ENCODE measurements at places on chromosomes 4 and X.
A peak's percentile ranks its signal among the peaks of the same experiment; 100 is the strongest.

GRCh38 chrX:97398030-97398551 lies 514.4 kb downstream of the RPA4 start:
- DNase-seq: no peak

DNA sequence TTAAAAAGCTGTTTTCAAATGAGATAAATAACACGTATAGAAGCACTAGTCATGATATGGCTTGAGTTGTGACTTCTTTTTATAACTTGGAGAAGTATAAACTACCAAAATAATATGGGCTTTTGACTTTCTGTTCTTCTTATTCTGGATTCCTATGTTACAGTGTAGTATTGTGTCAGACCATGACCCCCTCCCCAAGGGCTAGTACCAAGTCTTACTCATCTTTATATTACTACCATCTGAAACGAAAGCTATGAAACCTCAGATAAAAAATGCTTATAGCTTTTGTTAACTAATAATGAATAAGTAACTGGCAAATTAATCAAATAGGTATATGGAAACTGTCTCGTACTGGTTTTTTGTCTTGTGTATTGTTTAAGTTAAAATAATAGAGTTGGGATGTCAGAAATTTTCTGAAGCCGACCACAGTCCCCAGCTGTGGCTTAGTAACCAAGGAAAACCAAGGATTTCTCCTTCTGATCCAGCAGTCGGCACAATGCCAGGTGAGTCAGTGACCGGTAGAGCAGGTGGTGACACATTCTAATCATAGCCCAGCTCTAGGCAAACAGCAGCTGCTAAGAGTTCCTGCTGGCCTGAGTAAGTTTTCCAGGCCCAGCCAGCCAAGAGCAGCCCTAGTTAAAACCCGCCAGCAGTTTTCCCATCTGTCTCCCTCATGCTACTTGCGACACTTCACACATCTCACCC lies 163.3 kb upstream of the PRDX4 start:
- no peak for DNase-seq

DNA sequence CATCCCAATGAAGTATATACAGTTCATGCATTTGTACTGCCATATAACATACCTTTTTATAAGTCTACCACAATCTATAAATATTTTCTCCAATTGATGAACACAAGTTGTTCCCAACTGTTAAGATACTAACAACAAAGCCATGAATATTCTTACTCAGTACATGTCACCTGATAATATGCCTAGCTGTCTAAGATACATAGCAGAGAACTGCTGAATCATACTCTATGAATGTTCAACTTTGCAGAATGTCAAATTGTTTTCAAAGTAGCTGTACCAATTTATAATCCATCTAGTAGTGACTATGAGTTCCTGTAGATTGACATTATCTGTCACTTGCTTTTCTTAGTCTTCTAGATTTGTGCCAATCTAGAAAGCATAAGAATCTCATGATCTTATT lies 84.9 kb downstream of the RAB28 start:
- no peak for DNase-seq

- no peak for DNase-seq
Measured at GRCh38 chrX:10709276-10709675, 88.9 kb upstream of the MID1 start.

DNA sequence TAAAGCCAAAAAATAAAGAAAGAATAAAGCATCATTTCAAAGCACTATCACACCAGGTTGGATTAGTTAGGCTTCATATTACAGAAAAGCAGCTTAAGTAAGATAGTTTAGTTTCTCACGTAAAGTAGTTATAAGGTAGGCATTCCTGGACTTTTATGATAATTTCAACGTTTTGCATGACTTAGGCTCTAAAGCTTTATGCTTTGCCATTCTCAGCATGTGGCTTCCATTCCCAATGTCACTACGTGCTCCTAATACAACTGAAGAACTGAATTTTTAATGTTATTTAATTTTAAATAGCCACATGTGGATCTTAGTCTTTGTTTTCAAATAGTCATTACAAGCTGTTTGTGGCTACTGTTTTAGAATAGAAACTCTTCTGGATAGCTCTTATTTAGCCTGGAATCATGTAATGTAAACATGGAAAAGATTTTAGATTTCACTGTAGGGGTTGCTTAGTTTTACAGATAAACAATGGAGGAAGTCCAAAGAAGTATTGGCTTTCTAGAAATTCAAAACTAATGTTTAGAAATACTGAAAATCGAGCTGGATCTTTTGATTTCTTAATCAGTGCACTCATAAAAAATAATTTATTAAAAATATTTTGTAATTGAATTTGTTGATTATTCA lies 710.0 kb downstream of the IL1RAPL1 start:
- no peak for DNase-seq

GRCh38 chrX:139834879-139835278 lies 98.0 kb downstream of the ATP11C start:
- DNase-seq: no peak

- no peak for DNase-seq
Measured at GRCh38 chr4:87116231-87116630, 104.2 kb downstream of the KLHL8 start.

- no peak for DNase-seq
Measured at GRCh38 chr4:163582703-163583102, 88.2 kb downstream of the TMA16 start.

DNA sequence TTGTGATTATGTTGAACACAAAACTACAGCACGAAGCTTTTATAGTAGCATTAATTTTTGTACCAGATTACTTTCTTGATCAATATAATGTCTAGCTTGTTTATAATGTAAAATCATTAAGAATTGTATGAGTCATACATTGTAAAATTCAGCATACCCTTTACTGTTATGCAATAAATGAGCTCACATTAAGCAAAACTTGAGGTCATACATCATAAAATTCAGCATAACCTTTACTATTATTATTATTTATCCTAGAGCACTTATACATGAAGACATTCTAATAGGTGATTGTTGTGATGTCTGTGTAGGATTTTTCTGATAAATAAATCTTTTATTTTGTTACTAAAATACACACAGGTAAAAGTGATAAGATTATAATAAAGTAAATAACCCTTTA lies 49.4 kb downstream of the DTHD1 start:
- no peak for DNase-seq

GRCh38 chr4:112510291-112511092 lies 5.5 kb downstream of the NEUROG2 start:
- no peak for DNase-seq

DNA sequence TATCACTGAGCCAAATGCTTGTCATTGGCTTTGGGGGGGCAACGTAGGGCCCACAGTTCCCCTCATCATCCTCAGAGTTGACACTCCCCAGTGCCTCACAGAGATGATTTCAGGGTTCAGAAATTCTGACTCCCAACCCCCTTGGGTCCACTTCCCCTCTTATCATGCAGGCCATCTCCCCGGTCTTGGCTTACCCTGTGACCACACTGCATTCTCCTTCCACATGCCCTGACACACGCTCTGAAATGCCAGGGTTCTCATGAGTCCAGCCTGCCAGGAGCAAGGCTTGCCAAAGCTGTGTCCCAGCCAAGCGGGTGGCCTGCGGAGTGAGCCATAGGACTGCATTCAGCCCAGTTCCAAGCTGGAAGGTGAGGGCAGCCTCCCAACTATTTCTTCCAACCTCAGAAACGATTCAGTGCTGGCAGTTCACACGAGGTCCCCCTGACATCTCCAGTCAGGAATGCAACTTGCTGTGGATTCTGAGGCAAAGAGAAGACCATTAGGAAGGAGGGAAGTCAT lies 101.2 kb downstream of the SMIM20 start:
- no peak for DNase-seq

DNA sequence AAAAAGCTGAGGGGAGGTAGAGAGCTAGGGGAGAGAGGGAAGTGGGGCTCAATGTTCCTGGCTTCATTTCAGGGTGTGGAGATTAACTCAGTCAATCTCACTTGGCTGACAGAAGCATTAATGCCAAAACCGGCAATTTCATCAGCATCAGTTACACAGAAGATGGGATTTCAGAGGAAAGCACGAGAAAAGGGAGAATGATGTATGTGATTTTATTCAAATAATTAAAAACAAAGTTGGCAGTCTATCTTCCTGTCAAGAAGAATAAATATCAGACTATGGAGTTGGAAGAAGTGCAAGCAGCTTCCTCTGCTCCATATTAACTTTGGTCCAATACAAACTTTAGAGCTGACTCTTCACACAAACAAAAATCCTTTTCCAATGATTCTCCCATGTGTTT lies 29.6 kb upstream of the HCCS start:
- no peak for DNase-seq

GRCh38 chr4:11719879-11720278 lies 291.2 kb upstream of the HS3ST1 start:
- DNase-seq: no peak

- DNase-seq: no peak
Measured at GRCh38 chr4:74665876-74666275, 128.4 kb downstream of the BTC start.

- DNase-seq: no peak
Measured at GRCh38 chr4:176979416-176979815, 186.7 kb upstream of the VEGFC start.

- DNase-seq: no peak
Measured at GRCh38 chrX:9369802-9370291, 95.0 kb upstream of the TBL1X start.

DNA sequence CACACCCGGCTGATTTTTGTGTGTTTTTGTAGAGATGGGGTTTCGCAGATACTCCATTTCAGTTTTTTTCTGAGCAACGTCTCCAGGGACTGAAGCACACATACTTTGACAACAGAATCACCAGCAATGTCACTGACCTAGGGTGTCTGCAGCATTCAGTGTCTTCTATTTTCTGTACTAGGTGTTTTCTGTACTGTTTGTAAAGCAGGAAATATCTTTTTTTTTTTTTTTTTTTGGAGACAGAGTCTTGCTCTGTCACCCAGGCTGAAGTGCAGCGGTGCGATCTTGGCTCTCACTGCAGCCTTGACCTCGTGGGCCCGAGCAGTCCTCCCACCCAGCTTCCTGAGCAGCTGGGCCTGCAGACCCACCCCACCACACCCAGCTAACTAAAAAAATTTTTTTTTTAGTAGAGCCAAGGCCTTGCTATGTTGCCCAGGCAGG lies 8.9 kb downstream of the ADD1 start:
- DNase-seq: peak; percentile 22

- no peak for DNase-seq
Measured at GRCh38 chrX:24201216-24201615, 51.7 kb downstream of the ZFX start.

- peak; percentile 10 for DNase-seq
Measured at GRCh38 chr4:145099653-145100052, 1.5 kb downstream of the ABCE1 start.

GRCh38 chr4:34258176-34258575 lies 1986.1 kb downstream of the ARAP2 start:
- DNase-seq: no peak

DNA sequence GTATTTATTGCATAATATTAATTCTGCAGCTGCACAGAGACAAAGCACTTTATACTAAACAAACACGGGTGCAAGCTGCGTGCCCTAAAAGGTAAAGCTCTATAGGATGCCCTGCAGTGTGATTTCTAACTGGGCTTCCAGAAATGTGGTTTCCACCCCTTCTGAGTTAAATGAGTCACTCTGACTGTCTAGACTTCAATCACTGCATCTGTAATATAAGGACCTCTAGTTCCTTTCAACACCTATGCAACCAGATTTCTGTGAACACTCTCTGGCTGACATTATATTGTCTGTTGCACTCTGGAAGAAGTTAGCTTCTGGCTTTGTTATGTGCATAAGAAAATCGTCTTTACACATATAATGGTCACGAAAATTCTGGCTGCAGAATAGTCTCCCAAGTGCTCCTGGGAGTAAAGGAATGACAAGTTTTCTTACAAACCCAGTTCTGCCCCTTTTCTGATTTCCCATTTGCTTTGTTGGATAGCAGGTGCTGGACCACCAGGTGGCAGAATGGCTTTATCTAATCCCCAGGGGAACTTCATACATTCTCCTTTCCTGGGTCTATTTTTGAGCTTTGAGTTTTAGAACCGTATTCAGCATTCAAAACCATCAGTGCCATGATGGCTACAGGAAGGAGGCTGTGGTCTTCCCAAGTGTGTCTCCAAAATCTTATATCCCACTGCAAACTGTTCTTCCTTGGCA lies 842.2 kb downstream of the STIM2 start:
- no peak for DNase-seq

DNA sequence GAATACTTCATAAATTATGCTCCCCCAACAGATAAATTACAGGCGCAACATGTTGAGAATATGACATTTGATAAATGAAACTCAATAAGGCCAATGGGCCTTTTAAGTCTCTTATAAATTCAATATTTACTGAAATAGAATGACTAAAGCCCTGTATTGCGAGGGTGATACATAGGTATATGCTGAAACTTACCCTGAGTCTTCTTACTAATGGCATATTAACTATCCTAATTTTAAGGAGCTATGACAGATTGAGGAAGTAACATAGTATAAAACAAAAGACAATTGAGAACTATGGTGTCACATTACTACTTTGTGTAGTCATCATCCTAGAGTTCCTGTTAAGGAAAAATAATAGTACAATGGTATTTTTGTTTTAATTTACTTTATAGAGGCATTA lies 440.7 kb downstream of the IL15 start:
- DNase-seq: no peak

GRCh38 chrX:74325130-74326059 lies 21.4 kb downstream of the ZCCHC13 start:
- DNase-seq: no peak

DNA sequence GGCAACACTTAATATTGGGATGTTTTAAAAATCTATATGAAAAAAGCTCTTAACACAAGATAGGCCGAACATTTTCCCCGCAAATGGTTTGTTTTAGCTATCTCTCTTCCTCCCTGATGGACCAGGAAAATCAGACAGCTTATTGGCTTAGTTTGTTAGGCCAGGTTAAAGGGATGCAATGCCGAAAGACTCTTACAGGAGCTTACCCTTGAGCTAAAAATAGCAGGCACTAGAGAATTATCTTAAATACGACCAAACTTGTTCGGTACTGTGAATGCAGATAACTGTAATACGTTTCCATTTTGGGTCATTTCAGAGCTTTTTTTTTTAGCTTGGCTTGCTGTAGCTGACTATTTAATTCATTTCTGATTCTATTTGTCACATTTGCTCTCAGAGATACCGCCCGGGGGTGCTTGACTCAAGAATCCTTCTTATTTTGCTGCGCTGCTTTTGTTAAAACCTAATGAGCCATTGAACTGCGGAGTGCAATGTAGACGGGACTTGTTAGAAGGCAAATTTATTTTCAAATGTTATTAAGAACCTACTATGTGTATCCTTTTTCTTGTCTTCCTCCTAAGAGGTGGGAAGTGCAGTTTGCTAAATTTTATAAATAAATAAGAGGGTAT lies 23.3 kb downstream of the PPARGC1A start:
- DNase-seq: no peak

DNA sequence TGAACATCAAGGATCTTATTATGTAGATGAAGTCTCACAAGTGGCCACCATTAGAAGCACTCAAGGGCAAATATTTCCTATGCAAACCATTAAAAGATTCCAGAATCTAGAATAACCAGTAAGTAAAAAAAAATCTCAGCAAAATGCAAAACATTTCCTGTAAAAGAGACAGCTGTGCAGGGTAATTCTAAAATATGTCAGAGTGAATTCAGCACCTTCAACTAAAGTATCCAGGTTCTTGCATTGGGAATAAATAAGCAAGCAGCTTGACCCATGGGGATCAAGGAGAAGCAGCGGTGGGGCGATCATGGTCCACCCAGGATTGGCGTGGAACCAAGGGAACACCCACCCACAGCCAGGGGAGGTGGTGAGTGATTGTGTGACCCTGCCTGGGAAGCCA lies 2188.9 kb downstream of the PCDH7 start:
- no peak for DNase-seq

Data from CD4-positive, alpha-beta T cell treated with Interleukin-17A for 1 hour (primary cell).